ENCODE measurements at places on chromosomes 5 and 9.

DNA sequence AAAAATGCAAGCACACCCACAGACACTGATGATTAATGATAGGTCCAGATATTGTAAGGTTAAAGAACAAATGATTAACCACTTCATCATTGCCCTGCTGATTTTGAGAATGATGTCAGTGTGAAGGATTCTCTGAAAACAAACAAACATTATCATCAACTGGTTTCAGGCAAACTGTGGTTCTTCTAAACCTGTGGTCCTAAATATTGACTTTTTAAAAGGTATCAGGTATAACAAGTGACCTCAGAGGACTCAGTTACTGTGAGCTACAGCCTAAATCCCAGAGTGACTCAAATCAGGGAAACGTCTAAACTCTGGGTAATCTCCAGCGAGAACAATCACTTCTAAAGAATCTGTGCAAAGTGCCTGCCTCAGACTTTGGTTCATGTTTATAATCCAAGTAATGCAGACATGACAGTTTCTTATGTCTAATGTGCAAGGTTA lies 172.3 kb upstream of the CDH6 start:
- no peak for DNase-seq

DNA sequence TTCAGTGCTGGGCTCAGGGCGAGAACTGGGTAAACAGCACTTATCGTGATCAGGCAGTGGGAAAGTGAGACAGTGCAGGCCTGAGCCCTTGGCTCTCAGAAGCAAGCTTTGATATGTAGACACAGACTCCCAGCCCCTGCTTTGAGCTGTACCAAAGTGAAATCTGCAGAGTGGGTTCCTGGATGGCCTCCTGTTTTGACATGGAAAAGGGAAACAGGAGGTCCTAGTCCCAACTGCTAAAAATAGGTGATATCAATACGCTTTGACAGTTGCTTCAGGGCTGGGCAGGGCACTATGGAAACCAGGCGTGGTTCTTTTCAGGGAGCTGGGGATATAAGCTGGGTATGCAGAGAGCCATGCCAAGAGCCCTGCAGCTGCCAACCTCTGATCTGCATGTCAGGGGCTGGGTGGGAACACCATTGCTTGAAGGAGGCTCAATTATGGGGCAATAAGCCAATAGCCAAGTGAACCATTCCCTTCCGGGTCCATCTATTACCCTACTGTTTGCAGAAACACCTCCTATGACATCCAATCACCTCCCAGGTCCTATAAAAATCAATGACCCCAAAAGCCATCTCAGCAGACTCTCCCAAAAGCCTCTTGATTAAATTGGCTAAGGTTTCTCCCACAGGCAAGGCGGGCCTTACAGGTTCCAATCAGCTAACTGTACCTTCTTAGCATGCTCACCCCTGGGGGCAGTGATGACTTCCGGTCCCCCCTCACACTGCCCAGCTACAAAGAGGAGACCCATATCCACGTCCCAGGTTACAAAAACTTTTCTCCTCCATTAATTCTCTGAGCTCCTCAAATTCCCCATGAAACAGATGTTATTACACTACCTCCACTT lies 45.8 kb downstream of the EPB41L4B start:
- DNase-seq: no peak

- DNase-seq: no peak
These were observed 72.4 kb upstream of the NTRK2 start for GRCh38 chr9:84597131-84597530.

DNA sequence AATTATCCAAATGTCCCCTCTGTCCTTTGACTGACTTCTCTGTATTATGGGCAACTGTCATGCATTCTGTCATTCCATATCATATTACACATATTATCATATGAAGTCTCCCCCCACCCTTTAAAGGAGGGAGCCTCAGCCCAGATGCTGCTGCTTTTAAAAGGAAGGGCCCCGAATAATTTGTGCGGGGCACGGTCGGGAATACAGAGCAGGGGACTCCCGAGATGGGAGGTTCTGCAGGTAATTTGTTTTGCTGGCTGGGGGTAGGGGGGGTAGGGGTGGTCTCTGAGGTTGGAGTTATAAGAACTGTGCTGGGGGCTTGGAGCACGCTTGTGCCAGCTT lies 10.1 kb upstream of the LHX2 start:
- DNase-seq: no peak

DNA sequence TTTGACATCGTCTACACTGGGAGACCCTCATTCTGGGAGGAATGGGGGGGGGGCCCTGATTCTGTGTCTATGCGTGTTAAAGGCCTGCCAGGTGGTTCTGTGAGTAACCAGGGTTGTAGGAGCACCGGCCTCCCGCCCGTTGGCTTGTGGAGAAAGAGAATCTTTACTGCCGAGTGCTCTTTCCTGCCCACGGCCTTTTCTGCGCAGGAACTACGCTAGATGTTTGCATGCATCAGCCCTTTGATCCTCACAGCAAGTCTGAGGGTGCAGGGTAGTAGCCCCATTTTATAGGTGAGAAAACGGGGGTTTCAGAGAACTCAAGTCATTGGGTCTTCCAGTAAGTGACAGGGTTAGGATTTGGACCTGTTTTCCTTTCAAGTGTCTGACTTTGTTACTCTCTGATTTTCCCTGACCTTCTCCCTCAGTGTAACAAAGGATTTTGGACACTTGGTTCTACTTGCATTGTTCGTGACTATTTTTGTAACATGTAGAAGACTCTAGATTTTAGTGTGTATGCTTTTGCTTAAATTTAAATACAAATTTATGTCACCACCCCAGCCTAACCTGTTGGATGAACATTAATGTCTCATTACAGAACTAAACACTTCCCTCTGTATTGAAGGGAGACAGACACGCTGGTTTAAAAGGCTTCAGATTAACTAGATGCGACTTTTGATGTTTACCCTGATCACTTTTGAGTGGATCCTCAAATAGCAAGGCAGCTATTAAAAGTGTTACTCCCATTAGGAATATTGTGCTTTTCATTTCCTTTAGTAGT lies 22.0 kb downstream of the MAST4 start:
- no peak for DNase-seq

DNA sequence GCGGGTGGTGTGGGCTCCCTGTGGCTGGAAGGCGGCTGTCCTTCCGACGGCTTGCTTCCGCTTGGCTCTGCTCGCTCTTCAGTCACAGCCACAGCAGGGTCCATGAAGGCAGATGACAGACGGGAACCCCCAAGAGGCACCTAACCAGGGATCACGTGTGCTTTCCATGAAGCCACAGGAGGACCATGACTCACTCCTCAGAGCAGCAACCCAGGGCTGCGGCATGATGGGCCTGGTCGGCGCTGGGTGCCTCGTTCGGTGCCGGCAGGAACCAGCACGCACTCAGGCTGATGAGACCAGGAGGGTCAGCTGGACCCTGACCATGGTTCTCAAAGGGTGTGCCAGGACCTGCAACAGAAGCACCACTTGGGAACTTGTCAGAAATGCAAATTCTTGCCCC lies 32.8 kb upstream of the MED10 start:
- DNase-seq: no peak

- no peak for DNase-seq
These were observed 51.1 kb downstream of the STARD4 start for GRCh38 chr5:111461255-111461671.

DNA sequence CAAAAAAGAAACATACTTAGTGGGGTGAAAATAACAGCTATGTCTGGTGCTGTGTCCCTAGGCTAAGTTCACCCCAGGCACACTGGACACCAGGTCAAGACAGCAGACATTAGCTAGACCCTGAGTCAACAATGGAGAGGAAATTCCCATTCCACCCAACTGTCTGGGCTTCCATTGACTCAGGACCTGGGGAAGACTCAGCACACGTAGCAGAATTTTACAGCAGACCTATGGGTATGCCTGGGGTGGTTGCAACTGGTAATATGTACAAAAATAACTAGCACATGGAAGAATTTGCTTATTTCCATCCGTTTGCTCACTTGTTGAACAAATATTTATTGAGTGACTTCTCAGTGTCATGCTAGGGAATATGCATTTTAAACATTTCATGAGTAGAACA lies 117.0 kb downstream of the GAS1 start:
- no peak for DNase-seq

GRCh38 chr9:1429297-1429696 lies 379.1 kb downstream of the DMRT2 start:
- no peak for DNase-seq

DNA sequence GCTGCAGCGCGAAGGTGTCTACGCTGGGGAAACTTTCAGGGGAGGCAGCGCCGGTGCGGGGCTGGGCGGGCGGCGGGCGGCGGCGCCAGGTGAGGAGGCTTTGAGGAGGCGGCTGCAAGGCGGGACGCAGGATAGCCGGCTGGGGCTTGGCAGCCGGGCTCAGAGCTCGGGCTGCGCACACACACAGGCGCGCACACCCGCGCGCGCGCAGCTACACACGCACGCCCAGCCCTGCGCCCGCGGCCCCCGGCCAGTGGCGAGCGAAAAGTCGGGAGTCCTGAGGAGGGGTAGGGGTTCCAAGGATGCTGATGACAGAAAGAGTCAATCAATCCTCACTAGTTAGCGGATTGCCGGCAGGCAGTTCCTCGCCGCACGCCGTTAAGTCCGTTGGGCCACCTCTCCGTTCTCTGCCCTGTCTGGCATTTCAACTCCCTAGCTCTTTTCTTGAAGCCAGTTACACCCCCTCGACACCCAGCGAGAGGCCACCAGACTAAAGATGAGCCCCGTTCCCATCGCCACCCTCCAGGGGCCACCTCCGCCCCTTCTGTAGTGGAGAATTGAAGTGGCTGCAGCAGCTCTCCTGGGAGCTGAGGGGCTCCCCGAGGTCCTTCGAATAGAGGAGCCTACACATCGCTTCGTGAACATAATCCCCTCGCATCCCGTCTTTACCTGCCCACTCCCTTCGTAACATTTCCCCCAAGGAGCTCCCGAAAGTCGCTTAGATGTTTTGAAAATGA lies 1640.3 kb upstream of the C9orf72 start:
- DNase-seq: no peak

DNA sequence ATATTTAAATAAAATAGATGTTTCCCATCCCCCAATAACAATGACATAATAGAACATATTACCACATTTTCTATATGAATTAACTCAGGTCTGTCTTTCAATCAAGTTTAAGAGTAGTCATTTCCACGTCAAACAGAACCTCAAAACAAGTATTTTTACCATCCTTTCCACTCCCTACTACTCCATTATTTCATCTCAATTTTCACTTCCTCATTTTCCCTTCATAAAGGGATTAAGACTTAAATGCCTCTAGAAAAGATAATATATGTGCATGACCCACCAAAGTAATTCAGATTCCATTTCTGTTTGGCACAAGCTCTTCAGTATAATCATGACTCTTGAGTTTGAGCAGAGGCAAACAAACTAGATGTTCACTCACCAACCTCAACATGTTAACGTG lies 40.4 kb downstream of the ELOVL7 start:
- no peak for DNase-seq

DNA sequence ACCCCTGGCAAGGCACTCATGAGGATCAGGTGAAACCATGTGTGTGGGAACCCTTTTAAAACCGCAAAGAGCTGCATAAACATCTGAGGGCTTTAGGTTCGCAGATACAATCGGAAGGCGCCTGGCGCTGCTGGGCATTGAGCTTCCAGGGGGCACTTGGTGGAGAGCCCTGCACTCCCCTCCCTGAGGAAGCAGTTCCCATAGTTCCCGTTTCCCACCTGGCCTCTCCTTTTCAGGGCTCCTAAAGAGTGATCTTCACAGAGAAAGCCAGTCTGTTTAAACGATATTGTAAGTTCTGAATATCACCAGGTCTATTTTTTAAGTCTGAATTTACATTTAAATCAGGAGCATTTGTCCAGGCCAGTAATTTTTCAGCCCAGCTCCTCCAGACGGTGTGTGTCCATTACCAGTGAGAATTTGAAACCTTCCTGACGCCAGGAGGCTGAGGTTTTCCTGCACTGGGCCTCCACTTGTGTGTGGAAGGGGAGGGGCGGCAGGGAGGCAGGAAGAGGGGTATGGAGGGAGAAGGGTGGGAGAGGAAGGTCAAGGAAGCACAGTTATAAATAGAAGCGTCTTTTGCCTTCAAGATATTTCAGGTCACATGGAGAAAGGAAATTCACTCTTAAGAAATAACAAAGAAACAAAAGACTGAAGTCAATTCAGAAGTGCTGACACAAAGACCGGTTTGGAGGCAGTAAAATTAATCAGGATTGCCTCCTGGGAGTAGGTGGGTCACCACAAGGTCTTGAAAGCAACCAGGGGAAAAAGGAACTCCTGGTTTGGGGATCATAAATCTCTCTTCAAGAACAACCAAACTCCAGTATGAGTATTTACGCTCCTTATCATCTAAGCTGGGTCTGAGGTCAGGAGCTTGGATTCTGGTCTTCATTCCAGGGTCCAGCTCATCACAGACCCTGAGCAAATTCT lies 14.3 kb upstream of the MGAT1 start:
- no peak for DNase-seq

- DNase-seq: no peak
These were observed 299.0 kb upstream of the MSX2 start for GRCh38 chr5:174425271-174425963.

- DNase-seq: no peak
These were observed 115.9 kb upstream of the SH3GL2 start for GRCh38 chr9:17462869-17463464.

GRCh38 chr5:180599981-180600553 lies 8.8 kb upstream of the SCGB3A1 start:
- no peak for DNase-seq

- no peak for DNase-seq
These were observed 27.6 kb upstream of the CXCL14 start for GRCh38 chr5:135606431-135606830.

GRCh38 chr9:113783475-113783874 lies 92.6 kb upstream of the ZNF618 start:
- DNase-seq: no peak

DNA sequence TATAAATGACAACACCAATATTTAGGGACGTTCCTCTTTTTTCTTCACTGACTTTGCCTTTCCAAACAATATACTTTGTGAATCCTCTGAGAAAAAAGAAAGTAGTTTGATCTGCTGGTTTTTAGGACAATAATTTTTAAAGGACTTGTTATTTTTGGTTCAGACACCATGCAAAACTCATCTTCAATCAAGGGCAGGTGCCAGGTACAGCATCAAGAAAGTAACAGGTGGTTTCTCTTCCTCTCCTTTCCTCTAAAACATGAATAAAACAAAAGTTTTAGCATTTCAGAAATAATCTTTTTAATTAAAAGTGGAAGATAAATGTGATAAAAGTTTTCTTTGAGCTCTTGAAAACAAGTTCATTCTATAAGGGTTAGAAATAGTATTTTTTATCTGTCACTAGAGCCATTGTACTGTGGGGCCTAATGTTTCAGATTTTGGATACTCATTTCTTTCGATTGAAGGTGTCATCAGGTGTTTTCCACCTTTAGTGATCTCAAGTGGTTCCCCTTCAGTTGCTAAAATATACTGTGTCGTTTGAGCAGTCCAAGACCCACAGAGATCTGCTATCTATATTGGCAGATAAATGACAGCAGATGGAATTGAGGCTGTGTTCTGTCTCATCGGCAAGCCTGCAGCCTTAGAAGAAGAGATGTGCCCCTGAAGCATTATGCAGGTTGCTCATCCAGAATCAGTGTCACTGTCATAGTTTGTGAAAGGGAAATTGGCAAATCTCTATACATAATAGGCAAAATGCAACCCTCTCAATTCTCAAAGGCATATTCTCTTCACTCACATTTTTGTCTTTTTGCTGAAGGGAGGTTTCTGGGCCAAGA lies 499.7 kb downstream of the PDE4D start:
- DNase-seq: no peak

GRCh38 chr5:100761192-100761591 lies 141.9 kb downstream of the ST8SIA4 start:
- DNase-seq: no peak
